ENCODE measurements at places on chromosomes 16 and 17.

DNA sequence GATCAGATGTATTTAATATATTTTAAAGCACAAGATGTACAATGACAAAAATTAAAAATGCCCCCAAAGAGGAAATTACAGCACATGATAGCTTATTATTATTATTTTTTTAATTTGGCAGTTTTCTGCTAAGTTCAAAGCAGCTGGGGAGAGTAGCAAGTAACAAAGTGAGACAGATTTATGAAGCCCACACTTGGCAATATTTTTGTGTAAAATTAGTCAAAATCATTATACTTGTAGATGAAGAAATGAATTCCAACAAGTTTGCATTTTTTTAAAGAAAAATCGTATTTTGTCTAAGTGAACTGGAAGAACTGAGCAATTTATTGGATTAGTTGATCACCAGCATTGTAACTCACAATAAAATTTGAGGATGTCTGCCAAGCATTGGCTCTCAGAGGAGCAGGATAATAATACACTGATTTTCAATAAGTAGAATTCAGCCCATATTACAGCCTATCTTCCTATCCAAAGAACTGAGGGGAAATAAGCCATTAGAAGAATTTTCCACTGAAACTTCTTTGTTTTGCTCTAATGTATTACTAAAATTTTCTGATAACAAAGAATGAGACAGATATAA is 215.6 kb downstream of the MAP2K6 start:
- DNase-seq: no peak

DNA sequence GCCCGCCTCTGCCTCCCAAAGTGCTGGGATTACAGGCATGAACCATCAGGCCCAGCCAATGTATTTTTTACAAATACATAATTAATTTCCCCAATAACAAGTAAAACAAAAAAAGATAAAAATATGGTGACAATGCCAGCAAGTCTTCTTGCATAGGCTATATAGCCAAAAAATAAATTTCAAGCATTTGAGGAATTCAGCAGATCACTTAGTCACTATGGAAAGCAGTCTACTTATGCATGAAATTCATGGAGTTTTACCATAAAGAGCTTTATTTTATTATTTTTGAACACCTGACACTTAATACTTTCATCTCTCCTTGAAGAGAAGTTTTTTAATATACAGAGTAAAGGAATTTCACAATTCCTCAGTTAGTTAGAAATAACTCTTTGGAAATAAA is 56.4 kb downstream of the BRIP1 start:
- no peak for DNase-seq

GRCh38 chr17:55284944-55285339 is 20.2 kb downstream of the HLF start:
- DNase-seq: no peak

- DNase-seq: no peak
Measured at GRCh38 chr16:4372001-4372577, 441 bp downstream of the VASN start.

GRCh38 chr16:641326-642188 is at the start of gene MCRIP2:
Gene MCRIP2, plus strand, starts transcription at chr16:641828. Its CDS starts 164 bp downstream, at chr16:641992.
- DNase-seq: peak; percentile 92

DNA sequence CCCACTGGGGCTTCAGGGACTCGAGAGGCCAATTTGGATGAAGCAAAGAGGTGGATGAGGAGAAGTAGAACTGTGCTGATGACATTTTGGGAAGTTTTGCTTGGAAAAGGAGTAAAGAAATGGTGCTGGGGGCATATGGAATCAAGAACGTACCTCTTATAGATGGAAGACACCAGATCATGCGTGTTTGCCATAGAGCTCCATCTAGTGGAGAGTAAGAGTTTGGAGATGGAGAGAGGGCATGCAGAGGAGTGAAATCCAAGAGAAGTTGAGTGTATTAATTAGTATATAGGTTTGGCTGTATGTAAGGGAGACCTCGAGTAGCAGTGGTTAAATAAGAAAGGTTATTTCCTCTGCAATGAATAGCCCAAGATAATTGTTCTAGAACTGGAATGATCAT is 56.0 kb downstream of the SHISA6 start:
- DNase-seq: no peak

GRCh38 chr17:2982854-2983253 is 80.6 kb downstream of the OR1D5 start:
- no peak for DNase-seq
